ENCODE measurements at places on chromosomes 5 and 9.

DNA sequence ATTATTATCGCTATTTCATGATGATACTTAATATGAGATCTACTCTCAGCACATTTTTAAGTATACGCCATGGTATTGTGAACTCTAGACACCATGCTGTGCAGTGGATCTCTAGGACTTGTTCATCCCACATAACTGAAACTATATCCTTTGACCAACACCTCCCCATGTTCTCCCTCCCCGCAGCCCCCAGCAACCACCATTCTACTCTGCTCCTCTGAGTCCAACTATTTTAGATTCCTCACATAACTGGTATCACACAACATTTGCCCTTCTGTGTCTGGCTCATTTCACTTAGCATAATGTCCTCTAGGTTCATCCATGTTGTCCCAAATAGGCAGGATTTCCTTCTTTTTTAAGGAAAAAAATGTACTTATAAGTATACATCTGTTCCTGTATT, 6.6 kb upstream of the TBC1D2 start:
- no peak for DNase-seq

DNA sequence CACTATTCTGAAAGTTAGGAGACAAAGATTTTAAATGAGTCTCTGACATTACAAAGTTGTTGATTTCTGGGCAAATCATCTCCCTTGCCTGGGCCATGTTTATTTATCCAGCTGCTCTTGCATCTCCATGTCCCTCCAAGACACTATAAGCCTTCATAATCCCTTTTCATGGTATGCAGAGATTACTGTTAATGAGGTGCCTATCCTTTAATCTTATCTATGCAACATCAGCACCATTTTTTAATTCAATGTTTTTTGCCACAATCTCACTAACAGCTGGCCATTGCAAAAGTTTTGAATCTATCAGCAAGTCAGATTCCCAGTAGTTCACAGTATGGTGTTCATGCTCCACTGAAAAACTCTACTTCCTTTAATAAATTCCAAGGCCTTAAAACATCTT, 108.5 kb upstream of the PTPRD start:
- DNase-seq = no peak

GRCh38 chr5:142813220-142813619, 43.0 kb downstream of the ARHGAP26 start:
- no peak for DNase-seq

GRCh38 chr5:110590187-110590586, 136.3 kb downstream of the TMEM232 start:
- no peak for DNase-seq

DNA sequence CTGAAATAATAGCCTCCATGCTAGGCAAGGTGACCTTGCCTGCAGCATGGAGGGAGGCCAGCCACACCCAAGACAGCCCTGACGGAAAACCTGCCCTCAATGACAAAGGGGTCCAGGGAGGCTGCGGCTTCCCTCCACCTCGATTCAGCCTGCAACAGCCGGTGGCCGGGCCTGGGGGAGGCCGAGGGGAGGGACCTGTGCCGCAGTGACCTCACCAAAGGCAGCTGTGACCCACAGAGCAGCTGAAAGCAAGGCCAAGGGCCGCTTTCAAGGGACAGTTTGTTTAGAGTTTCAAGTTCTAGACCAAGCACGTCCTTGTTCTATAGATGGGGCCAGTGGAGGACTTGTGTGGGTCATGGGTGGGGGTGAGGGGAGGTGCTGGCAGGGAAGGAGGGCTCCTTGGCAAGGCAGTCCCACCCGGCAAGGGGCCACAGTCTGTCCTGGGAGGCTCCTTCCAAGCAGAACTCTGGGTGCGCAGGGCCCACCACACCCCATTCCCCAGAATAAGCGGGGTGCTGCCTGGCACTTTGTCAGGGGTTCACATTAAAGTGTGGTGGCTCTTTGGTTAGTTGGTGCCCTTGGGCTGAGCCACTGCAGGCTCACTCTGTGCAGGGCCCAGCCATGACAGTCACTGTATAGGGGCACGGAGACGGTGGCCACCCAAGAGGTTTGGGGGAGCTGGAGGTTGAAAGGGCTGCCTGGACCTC, 226.5 kb downstream of the FANCC start:
- no peak for DNase-seq

GRCh38 chr5:138952962-138953361, 77.8 kb upstream of the LRRTM2 start:
- no peak for DNase-seq

- no peak for DNase-seq
Measured at GRCh38 chr9:34362614-34363214, 14.0 kb downstream of the MYORG start.

DNA sequence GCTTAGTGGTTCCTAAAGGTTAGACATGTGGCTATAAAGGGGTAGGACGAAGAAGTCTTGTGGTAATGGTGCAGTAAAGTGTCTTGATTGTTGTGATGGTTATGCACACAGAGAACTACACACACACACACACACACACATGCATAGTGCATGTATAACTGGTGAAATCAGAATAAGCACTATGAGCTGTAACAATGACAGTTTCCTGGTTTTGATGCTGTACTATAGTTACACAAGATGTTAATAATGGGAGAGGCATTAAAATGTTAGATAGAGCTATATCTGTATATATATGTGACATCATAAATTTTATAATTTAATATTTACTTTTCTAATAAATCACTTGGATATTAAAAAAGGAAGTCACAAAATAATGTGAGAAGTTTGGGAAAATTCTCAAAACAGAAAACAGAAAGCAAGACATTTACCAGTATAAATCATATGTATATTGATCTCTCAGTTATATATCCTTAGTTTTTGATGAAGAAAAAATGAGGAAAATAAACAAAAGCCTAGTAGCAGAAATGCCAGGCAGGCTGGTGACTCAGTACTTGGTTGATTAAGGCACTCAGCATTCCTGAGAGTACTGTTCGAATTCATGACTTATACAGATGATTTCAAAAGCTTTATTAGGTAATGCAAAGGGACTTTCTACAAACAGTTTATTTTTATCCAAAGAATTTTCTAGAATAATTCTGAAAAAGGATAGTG, 350.5 kb upstream of the DAB2 start:
- no peak for DNase-seq

GRCh38 chr9:78354989-78355388, 58.1 kb downstream of the PSAT1 start:
- DNase-seq = no peak
